ENCODE measurements at places on chromosomes 7 and 10.

GRCh38 chr10:43437141-43437870, 395 bp downstream of the ZNF487 start:
- no peak for DNase-seq

DNA sequence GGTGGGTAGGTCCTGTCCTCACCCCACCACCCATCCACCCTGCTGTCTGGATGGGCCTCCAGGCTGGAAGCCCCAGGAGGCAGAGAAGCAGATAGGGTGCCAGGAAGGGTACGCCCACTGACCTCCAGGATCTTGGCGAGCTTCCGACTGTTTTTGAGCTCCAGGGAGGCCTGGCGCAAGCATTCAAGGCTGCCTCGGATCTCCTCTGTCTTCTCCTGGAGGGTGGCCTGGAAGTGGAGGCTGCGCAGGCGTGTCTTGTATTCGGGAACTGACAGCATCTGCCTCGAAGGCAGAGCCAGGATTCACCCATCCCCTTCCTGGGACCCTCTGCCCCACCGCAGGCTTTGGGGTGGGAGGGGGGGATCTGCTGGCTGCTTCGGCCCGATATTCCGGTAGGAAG, 48.4 kb downstream of the GRID2IP start:
- no peak for DNase-seq

- no peak for DNase-seq
These were observed 40.8 kb downstream of the DNAJB6 start for GRCh38 chr7:157377436-157378124.

GRCh38 chr7:29217113-29217512, 22.5 kb downstream of the CHN2 start:
- DNase-seq: no peak

DNA sequence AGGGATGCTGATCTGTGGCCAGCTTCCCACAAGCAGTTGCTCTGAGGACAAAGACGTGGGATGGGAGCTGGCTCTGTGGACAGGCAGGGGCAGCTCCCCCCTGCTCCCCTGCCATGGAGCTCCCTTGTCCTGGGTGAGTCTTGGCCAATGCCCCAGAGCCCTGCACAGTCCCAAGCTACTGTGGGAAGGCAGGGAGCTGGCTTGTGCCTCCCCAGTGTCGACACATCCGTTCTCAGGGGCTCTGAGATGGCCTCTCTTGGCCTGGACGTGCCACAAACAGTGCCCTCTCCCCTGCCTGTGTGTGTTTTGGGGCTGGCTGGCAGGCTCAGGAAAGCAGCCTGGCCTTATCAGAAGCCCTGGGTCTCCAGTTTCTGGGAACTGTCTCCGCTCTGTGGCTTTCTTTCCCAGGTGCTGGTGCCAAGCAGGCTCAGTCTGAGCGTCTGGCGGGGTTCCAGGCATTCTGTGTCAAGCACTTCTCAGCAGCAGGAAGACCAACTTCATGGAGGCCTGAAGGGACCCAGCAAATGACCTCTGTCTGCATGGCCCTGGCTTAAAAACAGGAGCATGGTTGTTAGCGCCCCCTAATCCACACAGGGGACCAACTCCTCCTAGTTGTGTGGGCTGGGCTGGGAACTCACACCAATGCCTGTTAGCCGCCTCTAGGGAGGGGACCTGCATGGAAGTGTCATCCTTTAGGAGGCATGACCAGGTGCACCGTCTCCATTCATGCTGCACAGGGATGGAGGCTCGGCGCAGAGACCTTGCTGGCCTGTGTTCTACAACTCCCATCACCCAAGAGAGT, 375.2 kb downstream of the RPS24 start:
- no peak for DNase-seq

DNA sequence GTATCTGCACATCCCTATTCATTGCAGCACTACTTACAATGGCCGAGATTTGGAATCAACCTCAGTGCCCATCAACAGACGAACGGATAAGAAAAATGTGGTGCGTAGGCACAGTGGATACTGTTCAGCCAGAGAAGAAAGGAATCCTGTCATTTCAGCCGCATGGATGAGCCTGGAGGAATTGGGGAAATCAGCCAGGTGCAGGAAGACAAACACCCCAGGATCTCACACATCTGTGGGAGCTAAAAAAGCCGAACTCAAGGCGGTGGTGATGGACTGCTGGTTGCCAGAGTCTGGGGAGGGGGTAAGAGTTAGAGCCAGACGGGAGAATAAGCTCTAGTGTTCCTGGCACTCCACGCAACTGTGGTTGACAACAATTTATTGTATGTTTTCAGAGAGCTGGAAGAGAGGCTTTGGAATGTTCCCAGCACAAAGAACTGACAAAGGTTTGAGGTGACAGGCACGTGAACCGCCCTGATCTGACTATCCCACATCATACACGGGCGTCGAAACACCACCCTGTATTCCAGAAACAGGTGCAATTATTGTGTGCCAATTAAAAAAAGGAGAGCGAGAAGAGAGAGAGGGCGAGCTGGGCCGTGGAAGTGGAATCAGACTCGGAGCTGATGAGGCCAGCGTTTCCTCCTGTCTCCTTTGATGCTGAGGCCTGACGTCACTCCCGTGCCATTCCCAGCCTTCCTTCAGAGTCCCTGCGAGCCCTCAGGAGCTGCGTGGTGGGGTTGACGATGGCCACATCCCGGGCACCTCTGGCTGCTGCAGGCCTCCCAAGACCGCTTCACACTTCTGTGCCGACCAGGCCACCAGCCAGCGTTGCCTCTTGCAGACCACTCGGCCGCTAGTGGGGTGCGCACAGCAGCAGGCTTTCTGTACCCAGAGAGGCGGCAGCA, 189.5 kb downstream of the DNAJB6 start:
- no peak for DNase-seq

DNA sequence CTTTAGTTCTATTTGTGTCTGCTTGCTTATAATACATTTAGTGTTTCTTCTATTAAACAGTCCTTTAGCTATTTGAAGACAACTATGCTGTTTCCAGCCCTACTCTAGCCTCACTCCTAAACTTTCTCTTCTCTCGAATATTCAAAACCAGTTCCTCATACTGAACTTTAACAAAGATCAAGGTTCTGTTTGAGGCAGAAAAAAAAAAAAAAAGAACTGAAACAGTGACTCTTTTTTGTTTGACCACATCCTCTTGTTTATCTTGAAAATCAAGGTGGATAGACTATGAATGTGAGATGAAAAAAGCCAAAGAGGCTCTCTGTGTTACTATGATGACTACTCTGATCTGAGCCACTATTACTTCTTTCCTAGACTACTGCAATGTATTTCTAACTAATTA, 154.3 kb downstream of the ZNF365 start:
- no peak for DNase-seq
